Stimulated activated naive CD8-positive, alpha-beta T cell treated with anti-CD3 and anti-CD28 coated beads, Interleukin-15, Interleukin-2, amounts not matched to agents 100 U/mL and 50 U/mL, for 24 hours (primary cell): ENCODE measurements at places on chromosomes 7 and 10.

GRCh38 chr10:116670706-116671105 lies 50.0 kb downstream of the PNLIPRP2 start:
- DNase-seq, result no peak

- no peak for DNase-seq
Measured at GRCh38 chr10:85036661-85037060, 708.3 kb downstream of the CCSER2 start.

GRCh38 chr7:81175275-81175940 lies 256.6 kb upstream of the SEMA3C start:
- no peak for DNase-seq

GRCh38 chr10:77710081-77710551 lies 72.5 kb upstream of the KCNMA1 start:
- peak; percentile 28 for DNase-seq

GRCh38 chr10:49089152-49089551 lies 26.2 kb downstream of the VSTM4 start:
- DNase-seq, result no peak

DNA sequence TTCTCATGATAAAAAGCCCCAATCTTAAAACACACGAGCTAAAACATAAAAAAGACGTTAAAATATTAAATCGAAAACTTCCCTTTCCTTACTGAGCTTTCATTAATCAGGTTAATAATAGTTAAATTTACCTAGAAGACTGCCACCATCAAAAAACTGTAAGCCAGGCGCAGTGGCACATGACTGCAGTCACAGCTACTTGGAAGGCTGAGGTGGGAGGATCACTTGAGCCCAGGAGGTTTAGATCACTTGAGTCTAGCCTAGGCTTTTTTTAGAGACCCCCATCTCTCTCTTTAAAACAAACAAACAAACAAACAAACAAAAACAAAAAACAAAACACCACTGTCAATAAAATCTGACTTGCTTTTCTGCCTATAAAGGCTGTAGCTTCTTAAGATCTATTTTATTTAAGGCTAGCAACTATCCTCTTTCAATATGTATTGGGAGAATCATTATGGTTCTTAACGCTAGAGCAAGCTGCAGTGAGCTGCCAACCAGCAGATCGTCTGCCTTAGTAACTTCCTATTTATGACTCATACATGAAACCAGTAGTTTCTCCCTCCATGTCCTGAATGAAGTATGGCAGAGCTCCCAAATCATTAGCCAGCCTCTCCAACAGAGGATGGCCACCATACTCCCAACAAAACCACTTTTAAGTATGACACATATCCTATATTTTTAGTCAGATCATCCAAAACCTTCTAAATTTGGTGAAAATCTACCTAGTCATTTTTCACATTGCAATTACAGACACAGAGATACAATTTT lies 163.7 kb downstream of the SRPK2 start:
- DNase-seq, result no peak

- no peak for DNase-seq
Measured at GRCh38 chr10:132059760-132060508, 5.8 kb upstream of the JAKMIP3 start.

DNA sequence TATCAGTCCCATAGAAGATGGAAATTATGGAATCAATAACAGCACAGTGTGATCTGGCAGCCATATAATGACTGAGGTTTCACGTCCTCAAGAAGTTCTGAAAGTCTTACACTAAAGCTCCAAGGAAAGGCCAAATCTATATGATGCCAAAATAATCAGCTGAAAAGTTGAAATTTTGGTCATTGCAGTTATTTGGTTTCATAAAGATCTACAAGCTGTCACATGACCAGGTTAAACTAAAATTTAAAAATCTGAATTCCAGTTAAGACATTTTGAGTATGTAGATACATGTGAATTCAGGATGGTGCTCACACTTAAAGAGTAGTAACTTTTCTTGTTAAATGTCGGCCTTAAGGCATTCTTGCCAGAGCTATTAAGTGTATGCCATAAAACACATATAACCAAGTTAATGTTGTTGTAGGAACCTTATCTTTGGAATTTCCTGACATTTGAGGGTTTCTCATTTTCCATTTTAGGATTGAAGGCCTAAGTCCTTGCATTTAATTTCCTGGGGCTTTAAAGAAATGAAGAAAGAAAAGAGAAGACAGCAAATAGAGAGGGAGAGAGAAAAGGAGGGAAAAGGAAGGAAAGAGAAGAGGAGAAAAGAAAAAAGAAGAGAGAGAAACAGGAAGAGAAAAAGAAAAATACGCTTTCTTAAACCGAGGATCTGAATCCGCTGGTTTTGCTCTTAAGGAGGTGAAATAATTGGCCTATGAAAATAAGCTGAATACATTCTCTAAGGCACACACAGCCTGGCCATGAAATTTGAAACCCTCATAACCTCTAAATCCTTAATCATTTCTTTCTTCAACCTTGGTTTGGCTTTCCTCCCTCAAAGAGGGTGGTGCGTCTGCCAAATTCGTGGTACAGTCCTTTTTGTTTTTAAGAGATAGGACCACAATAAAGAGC lies 43.8 kb downstream of the DENND2A start:
- no peak for DNase-seq

DNA sequence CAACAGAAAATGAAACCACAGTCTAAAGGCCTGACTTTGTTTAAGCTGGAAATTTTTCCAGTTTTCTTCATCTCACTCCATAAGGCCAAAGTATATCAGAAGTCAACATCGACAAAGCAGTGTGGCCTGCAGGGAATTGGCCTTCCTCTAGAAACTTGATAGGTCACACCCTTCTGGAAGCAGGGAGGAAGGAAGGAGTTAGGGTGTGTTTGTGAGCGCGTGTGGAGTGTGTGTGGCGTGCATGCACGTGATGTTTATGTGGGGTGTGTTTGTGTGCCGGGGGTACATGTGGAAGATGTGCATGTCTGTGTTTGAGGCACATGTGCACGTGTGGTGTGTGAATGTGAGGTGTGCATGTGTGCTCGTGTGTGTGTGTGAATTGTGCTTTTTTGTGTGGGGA lies 28.6 kb downstream of the ZC3HAV1 start:
- DNase-seq, result no peak

- no peak for DNase-seq
Measured at GRCh38 chr7:88307412-88307811, 718 bp upstream of the STEAP4 start.

DNA sequence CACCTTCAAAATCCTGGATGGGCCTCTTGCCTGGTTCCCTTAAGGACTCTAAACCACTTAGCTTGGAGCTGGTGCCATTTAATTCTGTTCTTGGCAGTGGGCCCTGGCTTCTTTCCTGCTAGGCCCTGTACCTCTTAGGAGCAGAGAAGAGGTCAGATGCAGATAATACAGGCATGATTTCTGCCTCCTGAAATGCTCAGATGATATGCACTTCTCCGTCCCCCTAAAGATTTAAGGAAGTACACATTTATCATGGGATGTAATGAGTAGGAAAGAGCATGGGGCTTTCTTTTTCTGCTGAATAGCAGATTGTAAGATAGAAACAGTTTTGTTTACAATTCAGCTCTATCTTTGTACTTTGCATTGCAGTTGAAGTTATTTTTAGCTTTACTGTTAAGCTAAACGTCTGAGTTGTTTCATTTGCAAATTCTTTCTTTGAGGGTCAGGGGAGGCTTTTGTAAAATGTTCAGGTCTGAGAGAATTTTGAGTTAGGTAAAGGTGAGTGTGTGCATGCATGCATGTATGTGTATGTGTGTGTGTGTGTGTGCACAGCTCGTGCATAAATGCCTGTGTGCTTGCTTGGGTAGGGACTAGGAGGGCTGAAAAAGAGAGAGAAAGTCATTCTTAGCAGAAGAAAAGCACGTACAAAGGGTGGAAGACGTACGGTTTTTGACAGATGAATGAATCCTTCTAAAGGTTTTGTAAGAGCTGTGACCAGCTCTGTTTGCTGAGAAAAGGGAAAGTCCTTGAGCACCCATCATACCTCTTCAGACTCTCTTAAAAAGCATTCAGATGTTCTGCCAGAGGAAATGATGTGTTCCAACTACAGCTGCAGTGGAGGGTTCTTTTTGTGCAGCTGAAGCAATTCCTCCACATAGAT lies 364.2 kb downstream of the AUTS2 start:
- DNase-seq, result no peak

DNA sequence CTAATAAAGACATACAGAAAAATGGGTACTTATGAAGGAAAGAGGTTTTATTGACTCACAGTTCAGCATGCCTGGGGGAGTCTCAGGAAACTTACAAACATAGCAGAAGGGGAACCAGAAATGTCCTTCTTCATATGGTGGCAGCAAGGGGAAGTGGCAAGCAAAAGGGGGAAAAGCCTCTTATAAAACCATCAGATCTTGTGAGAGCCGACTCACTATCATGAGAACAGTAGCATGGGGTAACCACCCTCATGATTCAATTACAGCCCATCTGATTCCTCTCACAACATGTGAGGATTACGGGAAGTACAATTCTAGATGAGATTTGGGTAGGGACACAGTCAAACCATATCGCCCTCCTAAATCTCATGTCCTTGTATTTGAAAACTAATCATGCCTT lies 1305.4 kb upstream of the SORCS1 start:
- DNase-seq, result no peak

DNA sequence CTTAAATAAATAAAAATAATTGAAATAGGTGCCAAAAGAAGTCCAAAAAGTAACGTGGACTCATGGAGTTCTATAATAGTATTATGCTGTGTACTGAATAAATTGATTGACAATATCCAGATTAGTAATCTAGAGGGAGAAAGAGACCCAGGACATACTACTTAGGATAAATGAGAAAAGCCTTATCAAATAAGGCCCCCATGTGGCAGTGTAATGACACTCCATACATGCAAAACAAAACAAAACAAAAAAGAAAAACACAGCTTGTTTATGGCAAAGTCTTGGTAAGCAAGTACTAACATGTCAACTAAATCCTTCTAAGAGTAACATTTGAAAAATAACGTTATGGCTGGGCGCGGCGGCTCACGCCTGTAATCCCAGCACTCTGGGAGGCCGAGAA lies 3.6 kb upstream of the RUNDC3B start:
- DNase-seq, result no peak

DNA sequence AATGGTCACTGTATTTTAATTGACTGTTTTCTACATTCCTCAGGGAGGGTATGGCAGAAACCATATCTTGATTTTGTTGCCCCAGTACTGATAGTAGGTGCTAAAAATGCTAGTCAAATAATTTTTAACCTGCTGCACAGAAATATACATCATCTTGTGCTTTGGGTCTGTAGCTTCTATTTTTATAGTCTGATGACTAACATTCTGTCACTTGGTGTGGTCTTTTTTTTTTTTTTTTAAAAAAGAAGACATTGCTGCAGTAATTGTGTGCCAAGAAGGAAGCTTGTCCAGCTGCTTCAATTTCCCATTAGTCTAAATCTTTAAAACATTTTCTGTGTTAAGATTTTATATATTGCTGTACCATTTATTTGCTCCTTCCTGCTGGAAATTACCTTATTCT lies 83.6 kb downstream of the ICA1 start:
- DNase-seq, result no peak

DNA sequence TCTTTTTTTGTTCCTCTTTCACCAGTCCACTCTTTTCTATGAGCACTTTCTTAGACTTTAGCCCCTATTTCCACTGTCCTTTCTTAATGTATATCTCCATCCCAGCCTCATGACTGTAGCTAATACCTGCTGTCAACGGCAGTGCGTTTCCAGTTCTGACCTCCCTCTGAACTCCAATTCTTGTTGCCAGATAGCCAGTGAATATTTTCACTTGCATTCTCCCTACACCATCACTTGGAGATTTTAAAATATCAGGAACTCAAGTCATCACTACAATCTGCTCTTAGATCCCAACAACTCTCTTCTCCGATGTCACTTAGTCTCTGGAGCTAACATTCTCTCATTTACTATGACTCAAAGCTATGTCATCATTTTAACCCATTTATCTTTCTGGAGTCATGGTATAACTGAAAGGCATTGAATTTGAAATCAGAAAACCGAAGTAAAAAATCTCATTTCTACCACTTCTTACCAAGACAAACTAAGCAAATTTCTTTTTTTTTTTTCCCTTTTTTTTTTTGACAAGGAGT lies 5.1 kb upstream of the SLC16A12 start:
- no peak for DNase-seq

DNA sequence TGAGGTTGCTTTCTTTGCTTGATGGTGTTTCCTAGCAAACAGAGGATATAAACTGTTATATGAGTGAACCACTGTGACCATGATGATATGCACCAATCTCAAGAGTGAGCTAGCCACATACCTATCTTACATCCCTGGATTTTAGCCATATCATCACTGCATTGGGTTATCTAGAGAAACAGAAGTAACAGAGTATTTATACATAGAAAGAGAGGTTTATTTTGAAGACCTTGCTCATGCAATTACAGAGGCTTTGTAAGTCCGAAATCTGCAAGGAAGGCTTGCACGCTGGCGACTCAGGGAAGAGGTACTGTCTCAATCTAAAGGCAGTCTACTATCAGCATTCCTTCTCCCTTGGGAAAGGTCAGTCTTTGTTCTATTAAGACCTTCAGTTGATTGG lies 11.8 kb upstream of the PON2 start:
- DNase-seq, result no peak

GRCh38 chr10:77770868-77771175 lies 133.2 kb upstream of the KCNMA1 start:
- no peak for DNase-seq

DNA sequence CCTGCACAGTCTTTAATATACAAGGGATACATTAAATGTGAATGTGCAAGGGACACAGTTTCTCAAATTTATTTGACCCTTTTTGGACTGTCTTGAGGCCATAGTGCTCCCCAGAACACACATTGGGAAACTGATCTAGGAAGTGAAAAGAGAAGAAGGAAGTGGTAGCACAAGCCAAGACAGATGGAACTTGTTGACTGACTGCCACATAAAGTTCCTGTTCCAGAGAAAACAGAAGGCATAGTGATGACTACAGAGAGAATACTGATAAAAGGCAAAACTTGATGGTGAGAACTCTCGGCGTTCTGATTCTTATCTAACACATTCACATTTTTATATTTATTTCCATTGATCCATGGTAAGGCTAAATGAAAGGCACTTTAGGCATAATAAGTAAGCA lies 1216.4 kb downstream of the CNTNAP2 start:
- no peak for DNase-seq

GRCh38 chr10:33684211-33684611 lies 349.7 kb upstream of the NRP1 start:
- no peak for DNase-seq

DNA sequence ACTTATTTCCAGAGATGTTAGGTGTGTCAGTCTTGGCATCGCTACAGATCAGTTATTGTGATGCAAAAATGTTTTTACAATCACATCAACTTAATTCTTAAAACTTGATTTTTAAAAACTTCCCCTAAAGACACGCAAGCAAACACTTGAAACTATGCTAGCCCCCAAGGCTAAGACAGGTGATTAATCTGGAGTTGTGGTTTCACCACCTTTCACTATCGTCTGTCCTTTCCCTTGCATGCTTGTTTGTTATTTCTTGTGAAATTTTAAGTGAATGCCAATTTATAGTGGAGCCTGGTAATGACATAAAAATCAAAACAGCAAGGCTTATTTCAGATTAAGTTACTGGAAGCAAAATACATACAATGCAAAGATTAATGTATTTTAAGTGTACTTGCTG lies 70.4 kb downstream of the SLC35B4 start:
- no peak for DNase-seq

GRCh38 chr7:13989126-13989948 lies at the start of gene ETV1:
Gene ETV1, minus strand, starts transcription at chr7:13989666. Its CDS starts 614 bp downstream, at chr7:13989052.
- peak; percentile 4 for DNase-seq
